ENCODE measurements at places on chromosomes 16 and 17.

- DNase-seq: no peak
These were observed 30.3 kb downstream of the ARHGAP23 start for GRCh38 chr17:38458521-38458920.

- peak; percentile 96 for DNase-seq
These were observed 10.3 kb downstream of the ZNF771 start for GRCh38 chr16:30417529-30418349.

DNA sequence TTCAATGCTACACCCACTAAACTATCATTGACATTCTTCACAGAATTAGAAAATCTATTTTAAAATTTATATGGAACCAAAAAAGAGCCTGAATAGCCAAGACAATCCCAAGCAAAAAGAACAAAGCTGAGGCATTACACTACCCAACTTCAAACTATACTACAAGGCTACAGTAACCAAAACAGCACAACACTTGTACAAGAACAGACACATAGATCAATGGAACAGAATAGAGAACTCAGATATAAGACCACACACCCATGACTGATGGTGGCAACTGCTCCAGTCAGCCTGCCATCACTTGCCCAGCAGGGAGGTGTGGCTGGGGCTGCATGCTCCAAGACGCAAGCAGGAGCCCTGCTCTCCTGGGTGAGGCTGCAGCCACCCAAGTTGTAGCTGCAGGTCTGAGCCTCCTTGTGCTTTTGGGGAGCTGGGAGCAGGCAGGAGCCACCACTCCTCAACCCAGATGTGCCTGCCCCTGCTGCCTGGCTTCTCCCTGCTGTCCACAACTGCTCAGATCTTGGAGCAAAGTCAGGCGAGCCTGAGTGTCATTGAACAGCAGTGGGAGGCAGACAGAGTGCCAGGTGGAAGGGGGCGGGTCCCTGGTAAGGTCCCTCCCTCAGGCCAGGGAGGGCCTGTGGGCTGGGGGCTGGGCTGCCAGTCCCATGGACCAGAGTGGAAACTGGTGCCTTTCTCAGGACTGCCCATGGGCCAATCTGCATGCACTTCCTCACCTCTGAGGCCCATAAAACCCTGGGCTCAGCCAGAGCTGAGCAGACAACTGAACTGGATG lies 24.7 kb downstream of the SSH2 start:
- no peak for DNase-seq

GRCh38 chr17:77565166-77565565 lies 393.3 kb upstream of the TNRC6C start:
- no peak for DNase-seq

DNA sequence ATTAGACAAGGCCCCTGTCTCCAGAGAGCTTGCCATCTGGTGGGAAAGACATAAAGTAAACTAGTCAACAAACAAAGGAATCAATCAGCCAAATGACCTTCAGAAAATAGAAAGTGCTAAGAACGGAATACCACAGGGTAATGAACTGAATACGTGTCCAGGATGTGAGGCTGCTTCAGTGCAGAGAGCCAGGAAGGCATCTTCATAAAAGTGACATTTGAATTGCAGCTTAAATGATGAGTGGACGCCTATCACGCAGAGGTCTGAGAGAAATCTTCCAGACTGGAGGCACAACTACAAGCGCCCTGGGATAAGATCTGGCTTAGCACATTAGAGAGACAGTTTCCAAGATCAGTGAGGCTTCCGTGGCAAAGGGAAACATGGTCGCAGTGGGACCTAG lies 574.1 kb upstream of the CDH8 start:
- no peak for DNase-seq

DNA sequence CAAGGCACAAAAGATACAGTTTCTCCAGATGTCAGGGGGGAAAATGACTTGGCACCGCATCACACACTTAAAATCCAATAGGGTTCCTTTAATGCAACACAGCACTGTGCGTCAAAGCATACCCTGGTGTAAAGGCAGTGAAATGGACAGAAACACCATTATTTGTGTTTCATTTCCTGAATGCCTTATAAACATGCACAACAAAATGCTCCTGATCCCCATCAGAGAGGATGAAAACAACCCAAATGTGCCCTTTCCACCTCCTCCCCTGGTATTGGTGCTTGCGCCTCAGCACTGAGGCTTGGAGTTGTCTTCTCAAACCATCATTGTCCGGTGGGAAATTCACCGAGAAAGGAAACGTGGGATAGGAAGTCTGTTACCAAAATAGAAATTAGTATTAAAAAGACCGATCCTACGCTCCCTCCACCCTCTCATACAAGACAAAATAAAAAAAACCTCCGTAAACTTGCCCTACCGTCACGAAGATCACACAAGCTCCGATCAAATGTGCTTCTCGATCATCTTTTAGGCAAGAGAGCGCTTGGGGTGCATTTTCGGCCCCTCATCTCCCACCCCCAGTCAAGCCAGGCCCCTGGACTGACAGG lies 722 bp downstream of the CDC27 start:
- DNase-seq: no peak

- DNase-seq: peak; percentile 17
These were observed 7.5 kb downstream of the EIF1 start for GRCh38 chr17:41695954-41696757.

Measured in SHP77 treated with DMSO at 0.1 percent for 48 hours (cell line).